ENCODE measurements at places on chromosomes 4 and X. TPM values are rescaled to one million over a fixed set of nuclear protein-coding genes. Genes with fewer than 3 reads are reported as not detected.

GRCh38 chr4:82780752-82781231 is 17.8 kb downstream of the SCD5 start:
- H3K4me1 ChIP-seq: peaks cover 24% of the 10 kb centered on the region
- no peak overlapping the region for H3K4me3 ChIP-seq
- peak overlapping the region; percentile 68 for H3K27ac ChIP-seq
- H3K27me3 ChIP-seq: no peaks in the 10 kb centered on the region
- H3K36me3 ChIP-seq: peaks cover 9% of the 10 kb centered on the region
- DNase-seq: no peak

The CCDC110 gene
- 2.0 TPM for total RNA-seq

The XPNPEP2 gene
- total RNA-seq: 4.1 TPM

The ADH7 gene
- not detected for total RNA-seq

The DGAT2L6 gene
- not detected for total RNA-seq

The SYAP1 gene
- 24.1 TPM for total RNA-seq

DNA sequence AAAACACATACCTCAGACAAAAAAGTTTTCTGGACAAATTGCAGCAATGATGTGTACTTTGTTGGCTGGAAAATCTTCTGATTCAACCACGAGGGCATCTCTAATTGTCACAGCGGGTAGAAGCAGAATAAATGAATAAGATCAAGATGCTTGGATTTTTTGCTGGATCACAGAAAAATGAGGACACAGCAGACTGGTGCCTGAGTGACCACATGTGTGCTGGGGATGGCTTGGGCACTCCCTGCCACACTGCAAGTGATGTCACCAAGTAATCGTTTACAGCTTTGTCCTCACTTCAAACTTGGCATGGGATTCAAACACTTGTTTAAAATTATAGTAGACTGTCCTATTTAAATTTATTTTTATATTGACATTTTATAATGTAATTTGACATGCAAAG is 557.0 kb downstream of the SPRY1 start:
- no peaks in the 10 kb centered on the region for H3K4me1 ChIP-seq
- H3K27me3 ChIP-seq: no peaks in the 10 kb centered on the region
- DNase-seq: no peak
- no peaks in the 10 kb centered on the region for H3K36me3 ChIP-seq
- no peak overlapping the region for H3K27ac ChIP-seq

DNA sequence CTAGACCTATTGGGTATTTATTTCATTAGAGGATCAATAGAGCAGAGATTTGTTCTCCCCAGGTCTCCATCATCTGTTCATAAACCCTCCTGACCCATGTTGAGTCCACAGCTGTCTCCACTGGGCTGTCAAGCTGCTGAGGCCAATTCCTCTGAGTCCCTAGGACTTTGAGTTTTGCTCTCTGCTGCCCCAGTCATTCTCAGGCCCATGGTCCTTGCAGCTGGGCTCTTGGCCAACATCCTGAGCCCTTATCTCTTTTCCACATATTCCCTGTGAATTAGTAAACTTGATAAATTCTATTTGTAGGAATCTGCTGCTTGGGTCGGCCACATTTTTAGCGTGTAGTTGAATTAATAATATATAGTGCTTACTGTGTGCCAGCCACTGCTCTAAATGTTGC is 41.9 kb downstream of the FHL1 start:
- H3K4me3 ChIP-seq: no peak overlapping the region
- no peaks in the 10 kb centered on the region for H3K36me3 ChIP-seq
- DNase-seq: no peak
- H3K4me1 ChIP-seq: no peaks in the 10 kb centered on the region

DNA sequence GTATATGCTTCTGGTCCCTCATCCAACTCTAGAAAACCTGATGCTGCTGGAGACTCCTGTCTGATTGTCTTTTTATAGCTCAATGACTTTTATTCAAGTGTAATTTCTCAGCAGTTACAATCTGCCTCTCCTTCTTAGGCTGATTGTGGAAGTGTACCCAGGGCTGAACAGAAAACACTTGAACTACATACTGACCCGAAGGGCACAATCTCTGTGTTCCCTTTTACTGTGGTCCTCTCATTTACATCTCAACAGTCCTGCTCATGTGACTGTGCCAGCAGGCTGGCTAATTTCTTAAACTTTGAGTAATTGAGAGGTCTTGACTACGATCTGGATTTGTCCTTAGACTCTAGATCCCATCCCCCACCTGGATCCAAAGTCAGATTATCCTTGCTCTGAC is 863.4 kb downstream of the PDHA2 start:
- H3K36me3 ChIP-seq: no peaks in the 10 kb centered on the region
- H3K4me3 ChIP-seq: no peak overlapping the region
- H3K27ac ChIP-seq: no peak overlapping the region
- H3K27me3 ChIP-seq: no peaks in the 10 kb centered on the region
- no peak for DNase-seq

GRCh38 chr4:56817840-56818491 is 3.5 kb downstream of the SPINK2 start:
- H3K4me3 ChIP-seq: no peak overlapping the region
- H3K36me3 ChIP-seq: no peaks in the 10 kb centered on the region
- H3K27ac ChIP-seq: no peak overlapping the region
- DNase-seq: no peak

DNA sequence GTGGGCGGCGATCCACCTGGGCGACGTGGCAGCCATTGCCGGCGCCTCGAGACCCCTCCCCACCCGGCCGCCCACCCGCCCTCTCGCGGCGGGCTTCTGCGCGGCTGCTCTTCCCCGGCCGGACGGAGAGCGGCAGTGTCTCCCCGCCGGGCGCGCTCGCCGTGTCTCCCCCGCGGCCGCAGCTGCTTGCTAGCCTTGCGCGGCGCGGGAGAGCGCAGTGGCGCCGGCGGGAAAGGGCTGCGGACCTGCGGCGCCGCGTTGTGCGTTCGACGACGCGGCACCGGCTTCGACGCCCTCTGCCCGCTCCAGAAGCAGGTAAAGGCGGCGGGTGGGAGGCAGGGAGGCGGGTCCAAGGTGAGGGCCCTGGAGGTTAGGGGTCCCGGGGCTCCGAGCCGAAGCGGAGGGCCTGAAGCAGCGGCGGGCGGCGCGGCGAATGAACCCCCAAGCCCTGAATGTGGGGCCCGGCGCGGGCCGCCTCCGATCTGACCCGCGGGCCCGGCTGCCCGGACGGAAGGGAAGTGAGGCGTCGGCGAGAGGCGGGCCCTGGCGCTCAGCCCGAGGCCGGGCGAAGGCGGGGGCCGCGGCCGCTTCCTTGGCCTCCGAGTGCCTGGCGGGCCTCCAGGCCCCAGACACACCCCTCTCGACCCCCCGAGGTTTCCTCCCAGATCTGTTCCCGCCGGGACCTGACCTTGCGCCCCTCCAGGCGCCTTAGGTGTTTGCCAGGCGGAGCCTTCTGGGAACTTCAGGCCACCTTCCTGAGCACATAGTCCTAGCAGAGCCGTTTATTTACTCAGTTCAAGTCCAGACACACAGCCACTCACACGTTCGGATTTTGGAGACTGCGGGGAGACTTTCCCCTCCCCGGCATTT is at the start of gene N4BP2:
TSS of gene N4BP2 (plus strand) at position 135 of the 870 bp plus-strand sequence. CDS start 40,491 bp downstream, outside the sequence.
- H3K27me3 ChIP-seq: no peaks in the 10 kb centered on the region
- peak within 1 kb of the TSS; percentile 79 for H3K4me3 ChIP-seq
- H3K4me1 ChIP-seq: peaks cover 14% of the 10 kb centered on the region
- DNase-seq: peak; percentile 96
- peaks cover 15% of the 10 kb centered on the region for H3K36me3 ChIP-seq

- H3K4me3 ChIP-seq: no peak overlapping the region
- H3K27me3 ChIP-seq: no peaks in the 10 kb centered on the region
- no peaks in the 10 kb centered on the region for H3K36me3 ChIP-seq
These were observed 12.7 kb downstream of the PRSS12 start for GRCh38 chr4:118340109-118340508.

The ACE2 gene
- total RNA-seq: 1.9 TPM

DNA sequence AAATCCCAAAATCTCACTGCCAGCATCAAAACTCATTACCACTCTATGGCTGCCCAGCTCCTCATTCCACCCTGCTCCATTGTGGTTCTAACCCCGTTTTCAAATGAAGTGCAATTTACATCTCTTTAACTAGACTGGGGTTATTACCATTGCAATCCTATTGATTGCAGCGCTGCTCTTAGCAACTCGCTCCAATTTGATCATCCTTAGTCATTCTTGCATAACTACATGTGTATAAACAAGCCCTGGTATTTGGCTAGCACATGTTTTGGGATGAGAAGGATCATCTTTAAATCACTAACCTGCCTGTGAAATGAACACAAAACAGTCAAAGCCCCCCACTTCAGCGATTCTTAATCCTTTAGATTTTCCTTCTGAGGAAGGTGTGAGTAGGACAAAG is 340.1 kb upstream of the PPARGC1A start:
- H3K27me3 ChIP-seq: no peaks in the 10 kb centered on the region
- H3K4me3 ChIP-seq: no peak overlapping the region
- H3K4me1 ChIP-seq: no peaks in the 10 kb centered on the region
- H3K36me3 ChIP-seq: no peaks in the 10 kb centered on the region

The INTU gene
- total RNA-seq: 24.4 TPM

The PRSS12 gene
- 26.7 TPM for total RNA-seq

GRCh38 chr4:42747971-42748370 is 91.1 kb upstream of the ATP8A1 start:
- no peaks in the 10 kb centered on the region for H3K27me3 ChIP-seq
- no peak overlapping the region for H3K27ac ChIP-seq
- no peak for DNase-seq
- H3K36me3 ChIP-seq: no peaks in the 10 kb centered on the region
- no peak overlapping the region for H3K4me3 ChIP-seq
- H3K4me1 ChIP-seq: no peaks in the 10 kb centered on the region

The PABPC1L2A gene
- total RNA-seq: 4.1 TPM

DNA sequence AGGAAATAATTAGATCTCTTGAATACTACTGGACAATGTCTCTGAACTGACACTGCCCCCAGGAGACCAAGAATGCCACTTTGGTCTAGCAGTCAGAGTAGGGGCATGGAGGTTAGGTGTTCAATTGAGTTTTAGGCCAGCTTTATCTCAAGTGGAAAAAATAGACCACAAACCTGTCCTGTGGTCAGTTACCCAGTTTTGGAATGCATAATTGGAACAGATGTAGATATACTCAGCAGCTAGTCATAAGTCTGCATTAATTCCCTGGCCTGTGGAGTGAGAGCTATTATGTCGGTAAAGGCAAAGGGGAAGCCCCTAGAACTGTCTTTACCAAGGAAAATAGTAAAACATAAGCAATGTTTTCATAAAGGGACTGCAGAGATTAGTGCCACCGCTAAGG is 587.7 kb downstream of the GLUD2 start:
- no peak for DNase-seq
- no peak overlapping the region for H3K27ac ChIP-seq

GRCh38 chr4:63983224-63983623 is 426.0 kb downstream of the TECRL start:
- no peak overlapping the region for H3K27ac ChIP-seq
- no peaks in the 10 kb centered on the region for H3K27me3 ChIP-seq
- DNase-seq: no peak
- H3K4me1 ChIP-seq: no peaks in the 10 kb centered on the region
- H3K36me3 ChIP-seq: no peaks in the 10 kb centered on the region
- H3K4me3 ChIP-seq: no peak overlapping the region

GRCh38 chr4:162891788-162892707 is 274.6 kb downstream of the NAF1 start:
- no peaks in the 10 kb centered on the region for H3K27me3 ChIP-seq
- H3K4me3 ChIP-seq: no peak overlapping the region
- no peak overlapping the region for H3K27ac ChIP-seq
- H3K4me1 ChIP-seq: no peaks in the 10 kb centered on the region
- no peaks in the 10 kb centered on the region for H3K36me3 ChIP-seq

- DNase-seq: no peak
- H3K4me1 ChIP-seq: peaks cover 3% of the 10 kb centered on the region
- H3K27me3 ChIP-seq: no peaks in the 10 kb centered on the region
- no peak overlapping the region for H3K27ac ChIP-seq
These were observed 730.7 kb upstream of the SLIT2 start for GRCh38 chr4:19520939-19521520.

The FAM149A gene
- total RNA-seq: 23.9 TPM

The HSFX2 gene
- 0.89 TPM for total RNA-seq

DNA sequence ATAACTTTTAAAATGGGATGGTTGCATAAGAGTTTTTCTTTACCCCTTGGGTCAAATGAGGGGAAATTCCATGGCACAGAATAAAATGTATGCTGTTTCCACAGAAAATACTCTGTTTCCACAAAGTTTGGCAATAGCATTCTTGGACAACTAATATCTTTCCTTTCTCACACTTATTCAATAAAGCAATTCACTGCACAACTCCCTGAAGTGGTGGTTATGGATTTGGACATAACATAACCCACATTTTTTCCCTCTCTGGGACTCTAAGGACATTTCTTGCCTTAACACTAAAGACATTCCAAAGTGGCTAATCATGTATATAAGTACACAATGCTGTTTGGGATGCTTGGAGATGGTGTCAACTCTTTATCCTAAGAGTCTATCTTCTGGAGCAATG is 51.7 kb upstream of the GPM6B start:
- peaks cover 8% of the 10 kb centered on the region for H3K4me1 ChIP-seq
- H3K27ac ChIP-seq: no peak overlapping the region
- H3K36me3 ChIP-seq: no peaks in the 10 kb centered on the region
- H3K27me3 ChIP-seq: peaks cover 41% of the 10 kb centered on the region
- no peak for DNase-seq

DNA sequence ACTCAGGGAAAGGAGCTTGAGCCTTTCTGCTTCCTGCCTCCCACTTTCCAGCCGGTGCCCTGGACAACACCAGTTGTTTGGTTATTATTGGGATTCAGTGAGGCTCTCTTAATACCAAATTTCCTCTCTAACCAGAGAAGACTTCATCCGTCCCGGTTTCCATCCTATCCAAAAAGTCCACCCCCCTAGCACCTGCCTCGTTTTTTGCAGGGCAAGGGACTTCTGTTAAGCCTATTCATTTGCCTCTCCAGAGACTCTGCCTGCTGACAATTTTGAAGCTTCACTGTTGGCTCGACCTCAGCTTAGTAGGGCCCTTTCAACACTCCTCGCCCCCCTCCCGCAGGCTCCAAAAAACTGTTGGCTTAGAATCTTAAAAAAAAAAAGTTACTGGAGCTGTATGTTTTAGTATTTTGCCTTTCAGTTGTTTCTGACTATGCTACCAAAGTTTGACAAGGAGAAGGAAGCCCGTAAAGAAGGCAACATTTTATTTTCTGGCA is 779 bp upstream of the PRSS12 start:
- no peaks in the 10 kb centered on the region for H3K36me3 ChIP-seq
- DNase-seq: no peak
- no peak overlapping the region for H3K4me3 ChIP-seq
- H3K27ac ChIP-seq: no peak overlapping the region
- H3K4me1 ChIP-seq: peaks cover 8% of the 10 kb centered on the region
- peaks cover 19% of the 10 kb centered on the region for H3K27me3 ChIP-seq

- H3K4me1 ChIP-seq: no peaks in the 10 kb centered on the region
- DNase-seq: peak; percentile 23
- no peaks in the 10 kb centered on the region for H3K36me3 ChIP-seq
- peak overlapping the region; percentile 35 for H3K27ac ChIP-seq
- H3K4me3 ChIP-seq: no peak overlapping the region
These were observed 403.2 kb upstream of the RASGEF1B start for GRCh38 chr4:81874661-81875515.

GRCh38 chrX:69146739-69147138 is 18.5 kb downstream of the PJA1 start:
- no peak overlapping the region for H3K4me3 ChIP-seq
- DNase-seq: no peak
- no peaks in the 10 kb centered on the region for H3K36me3 ChIP-seq
- peaks cover 26% of the 10 kb centered on the region for H3K4me1 ChIP-seq
- H3K27me3 ChIP-seq: peaks cover 2% of the 10 kb centered on the region

The SYTL4 gene
- 9.0 TPM for total RNA-seq

- peaks cover 58% of the 10 kb centered on the region for H3K4me1 ChIP-seq
- no peak for DNase-seq
- H3K27me3 ChIP-seq: peaks cover 94% of the 10 kb centered on the region
- no peak overlapping the region for H3K4me3 ChIP-seq
These were observed 5.0 kb downstream of the MSX1 start for GRCh38 chr4:4864443-4864939.

Data from spinal cord (tissue), 10 donors.